ENCODE measurements at places on chromosomes 1 and 21.

DNA sequence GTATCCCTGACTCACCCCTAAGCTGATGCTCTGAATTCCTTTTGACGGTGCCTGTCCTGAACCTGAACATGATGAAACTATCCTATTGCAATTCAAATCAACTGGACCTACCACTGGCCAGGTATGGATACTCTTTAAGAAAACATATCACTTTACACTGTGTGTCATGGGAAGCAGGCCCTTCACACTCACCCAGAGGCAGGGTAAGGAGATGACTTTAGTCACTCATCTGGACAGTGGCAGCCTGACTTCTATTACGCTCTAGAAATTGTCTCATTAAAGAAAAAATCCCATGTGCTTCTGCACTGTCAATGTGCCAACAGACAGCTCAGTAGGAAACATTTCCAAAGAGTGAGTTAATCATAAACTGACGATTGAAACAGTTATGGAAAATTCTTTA lies 94.3 kb downstream of the VAV3 start:
- no peak for DNase-seq

DNA sequence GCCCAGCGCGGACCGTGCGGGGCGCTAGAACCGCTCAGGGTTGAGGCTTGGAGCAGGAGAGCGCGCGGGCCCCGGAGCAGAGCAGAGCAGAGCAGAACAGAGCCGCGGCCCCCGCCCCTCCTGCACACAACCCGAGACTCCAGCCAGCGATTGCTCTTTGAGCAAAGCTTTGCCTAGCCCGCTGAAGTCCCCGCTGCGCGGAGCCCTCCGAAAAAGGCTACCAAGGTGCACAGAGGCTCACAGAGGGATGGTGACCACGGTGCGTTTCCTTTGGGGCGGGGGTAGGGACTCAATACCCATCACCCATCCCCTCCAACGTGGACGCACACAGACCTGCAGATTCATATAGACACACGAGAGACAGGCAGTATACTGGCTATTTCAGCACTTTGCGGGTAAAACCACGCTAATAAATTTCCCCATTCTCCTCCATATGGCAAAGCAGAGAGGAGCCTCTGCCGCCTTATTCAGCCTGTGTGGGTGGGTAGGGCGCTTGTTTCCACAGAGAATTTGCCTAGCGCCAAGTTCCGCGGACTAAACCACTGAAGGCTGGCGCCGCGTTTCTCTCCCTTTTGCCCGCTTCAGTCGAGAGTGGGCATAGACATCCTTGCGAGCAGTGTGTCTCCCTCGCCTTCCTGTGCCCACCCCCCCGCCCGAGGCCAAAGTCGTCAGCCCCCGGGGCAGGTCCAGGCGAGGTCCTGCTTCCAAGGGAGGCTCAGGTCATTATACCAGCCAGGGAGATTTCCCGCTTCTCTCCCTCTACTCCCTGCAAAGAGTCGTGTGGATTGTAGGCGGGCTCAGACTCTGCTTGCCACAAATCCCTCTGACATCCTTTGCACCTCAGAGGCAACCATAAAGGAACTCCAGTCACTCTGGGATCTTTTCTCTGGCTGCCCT lies 8.5 kb downstream of the HLX start:
- DNase-seq, result no peak

- no peak for DNase-seq
Observed at GRCh38 chr1:209130886-209131285, 452.6 kb upstream of the CAMK1G start.

DNA sequence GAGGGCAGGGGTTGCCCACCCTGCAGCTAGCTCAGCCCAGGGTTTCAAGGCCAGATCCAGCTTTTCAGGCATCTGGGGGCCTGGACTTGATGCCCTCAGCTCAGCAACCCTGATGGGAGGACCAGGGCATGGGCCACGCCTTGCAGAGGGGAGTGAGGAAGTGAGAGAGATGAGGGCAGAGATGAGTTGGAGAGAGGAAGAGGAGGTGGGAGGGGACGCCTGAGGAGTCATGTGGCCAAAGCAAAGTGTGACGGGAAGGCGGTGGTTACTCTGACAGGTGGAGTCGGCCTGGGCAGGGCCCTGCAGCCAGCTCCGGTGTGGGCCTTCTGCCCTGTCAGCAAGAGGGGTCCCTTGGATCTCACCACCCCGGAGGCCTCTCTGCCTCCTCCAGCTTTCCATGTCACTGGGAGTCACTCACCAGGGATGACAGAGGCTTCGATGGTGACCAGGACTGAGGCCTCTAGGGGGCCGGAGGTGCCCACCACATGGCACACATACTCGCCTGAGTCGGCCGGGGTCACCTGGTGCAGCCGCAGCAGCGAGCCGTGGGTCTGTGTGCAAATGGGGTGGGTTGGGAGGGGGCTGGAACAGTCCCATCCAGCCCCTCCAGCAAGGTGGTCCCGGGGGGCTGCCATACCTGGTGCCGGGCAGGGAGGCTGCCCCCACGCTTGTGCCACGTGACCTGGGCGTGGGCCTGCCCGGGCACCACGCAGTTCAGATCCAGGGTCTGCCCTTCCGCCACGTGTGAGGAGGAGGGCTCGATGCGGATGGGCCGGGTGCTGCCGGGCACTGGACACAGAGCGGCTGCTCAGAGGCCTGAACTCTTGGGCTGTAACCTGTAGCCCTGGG lies 40.4 kb downstream of the LDLRAD2 start:
- no peak for DNase-seq

DNA sequence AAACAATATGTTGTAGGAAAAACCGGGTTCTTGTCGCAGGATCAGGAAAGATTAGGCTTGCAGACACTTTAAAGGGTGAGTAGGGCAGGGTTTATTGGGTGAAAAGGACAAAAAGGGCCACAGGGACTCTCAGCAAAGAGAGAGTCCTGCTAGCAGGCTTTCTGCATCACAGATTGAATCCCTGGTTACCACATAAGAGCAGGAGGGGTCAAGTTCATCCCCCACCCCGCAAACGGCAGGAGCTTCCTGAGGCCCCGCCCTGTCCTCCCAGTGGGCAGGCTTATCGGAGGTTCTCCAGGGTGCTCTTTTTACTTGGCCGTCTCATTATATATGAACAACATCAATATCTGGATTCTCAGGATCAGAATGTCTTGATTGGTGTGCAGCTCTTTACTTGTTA lies 47.7 kb downstream of the SYCP1 start:
- no peak for DNase-seq

DNA sequence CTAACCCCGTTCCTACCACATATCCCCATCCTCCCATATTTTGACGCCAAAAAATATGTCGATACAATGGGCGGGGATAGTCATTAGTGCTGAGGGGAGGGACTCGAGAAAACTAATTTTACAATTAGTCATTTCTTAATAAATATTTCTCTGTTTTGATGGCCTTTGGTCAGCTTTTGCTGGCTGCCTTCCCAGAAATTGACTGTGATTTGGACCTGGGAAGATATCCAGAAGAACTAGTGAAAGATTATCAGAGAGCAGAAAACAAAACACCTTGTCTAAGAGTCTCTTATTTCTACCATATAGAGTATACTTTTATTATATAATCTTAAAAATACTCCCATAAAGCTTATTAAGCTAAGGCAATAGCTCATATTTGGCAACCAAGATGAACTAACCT lies 247.6 kb downstream of the MRPL39 start:
- DNase-seq, result no peak

DNA sequence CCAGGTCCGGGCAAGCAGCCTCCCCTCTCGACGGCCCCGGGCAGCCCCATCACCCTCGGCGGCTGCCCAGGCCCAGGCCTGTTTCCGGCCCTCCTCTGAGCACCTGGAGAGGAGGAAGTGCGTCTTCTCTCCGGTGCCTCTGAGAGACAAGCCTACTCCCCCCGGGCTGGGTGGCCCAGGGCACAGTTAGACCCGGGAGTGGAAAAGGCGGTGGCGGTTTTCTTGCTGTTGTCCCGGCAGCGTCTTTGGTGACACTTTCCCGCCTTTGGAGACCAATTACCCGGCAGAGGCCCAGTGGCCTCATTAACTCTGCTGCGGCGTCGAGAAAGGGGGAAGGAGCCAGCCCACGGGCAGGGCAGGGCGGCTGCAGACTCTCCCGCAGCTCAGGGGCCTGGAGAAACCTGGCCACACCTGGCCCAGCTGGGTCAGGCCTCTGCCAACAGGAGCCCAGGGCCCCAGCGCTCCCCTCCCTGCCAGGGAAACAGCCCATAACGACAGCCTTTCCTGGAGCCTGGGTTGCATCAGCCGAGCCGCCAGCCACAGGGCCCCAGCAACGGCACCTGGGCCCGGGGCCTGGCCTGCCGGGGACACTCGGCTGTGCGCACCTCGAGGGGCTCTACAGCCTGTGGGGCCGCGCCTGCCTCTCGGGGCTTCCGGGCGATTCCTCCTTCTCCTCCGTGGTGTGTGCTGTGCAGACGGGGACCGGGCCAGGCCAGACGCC lies 28.4 kb upstream of the C1orf159 start:
- peak; percentile 23 for DNase-seq

- DNase-seq, result no peak
Observed at GRCh38 chr1:169563650-169564049, 22.6 kb downstream of the F5 start.

GRCh38 chr1:58143972-58144697 lies 402.4 kb downstream of the OMA1 start:
- no peak for DNase-seq

- DNase-seq, result no peak
Observed at GRCh38 chr1:100164216-100164615, 13.8 kb downstream of the LRRC39 start.

DNA sequence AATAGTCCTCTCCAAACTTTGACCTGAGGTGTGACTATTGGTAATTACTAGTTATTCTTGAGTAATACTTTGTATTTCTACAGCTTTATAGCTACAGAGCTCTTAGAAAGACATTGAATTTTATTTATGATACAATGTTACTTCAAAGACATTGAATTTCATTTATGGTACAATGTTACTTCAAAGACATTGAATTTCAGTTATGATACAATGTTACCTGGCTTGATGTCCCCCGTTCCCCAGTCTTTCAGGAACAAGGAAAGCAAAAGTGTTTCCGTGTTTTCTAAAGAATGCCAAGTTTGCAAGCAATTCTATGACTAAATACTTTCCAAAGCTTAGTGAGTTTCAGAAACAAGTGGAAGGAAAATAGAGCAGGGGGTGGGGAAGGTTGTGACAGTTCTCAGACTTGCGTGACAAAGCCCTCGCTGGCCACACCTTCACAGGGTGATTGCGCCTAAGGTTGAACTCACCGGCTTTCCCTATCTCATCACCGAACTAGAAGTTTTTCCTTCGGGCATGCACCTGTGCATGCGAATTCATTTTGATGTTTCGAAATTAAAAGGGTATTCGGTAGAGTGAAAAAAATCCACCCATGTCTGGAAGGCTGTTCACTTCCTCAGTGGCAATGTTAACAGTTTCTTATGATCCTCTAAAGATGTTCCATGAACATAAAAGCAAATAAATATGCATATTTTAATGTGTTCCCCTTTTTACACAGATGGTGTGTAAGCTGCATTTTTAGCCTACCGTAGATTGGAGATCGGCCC lies 909 bp upstream of the PAXBP1 start:
- DNase-seq, result peak; percentile 20

GRCh38 chr1:175373786-175374623 lies 181.4 kb upstream of the KIAA0040 start:
- DNase-seq, result no peak

DNA sequence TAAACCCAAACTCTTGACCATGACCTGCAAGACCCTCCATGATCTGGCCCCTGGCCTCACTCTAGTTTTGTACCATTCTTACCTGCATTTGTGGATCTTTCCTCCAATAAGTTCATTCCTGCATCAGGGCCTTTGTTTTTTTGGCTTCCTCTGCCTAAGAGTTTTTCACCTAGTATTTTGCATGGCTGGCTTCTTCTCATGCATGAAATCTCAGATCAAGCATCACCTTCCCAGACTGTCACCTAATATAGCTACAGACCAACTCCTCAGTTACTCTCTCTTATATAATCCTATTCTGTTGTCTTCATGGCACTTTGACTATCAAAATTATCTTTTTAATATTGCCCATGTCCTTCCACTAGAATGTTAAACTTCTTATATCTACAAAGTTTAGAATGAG lies 54.2 kb downstream of the BTBD8 start:
- DNase-seq, result no peak

GRCh38 chr1:179089827-179090482 lies 8.1 kb downstream of the TOR3A start:
- DNase-seq, result no peak

GRCh38 chr1:77355010-77355409 lies 73.2 kb downstream of the AK5 start:
- DNase-seq, result no peak

- no peak for DNase-seq
Observed at GRCh38 chr1:117826119-117826518, 103.3 kb downstream of the GDAP2 start.

GRCh38 chr1:179953974-179954492 lies 577 bp upstream of the CEP350 start:
- DNase-seq, result no peak

Data from stimulated activated CD4-positive, alpha-beta T cell treated with anti-CD3 and anti-CD28 coated beads, Interleukin-1b, Interleukin-23, amount 100 ng/mL, for 1 hour (primary cell).